T-cell (primary cell): ENCODE measurements at places on chromosomes 11 and 22.

- DNase-seq = no peak
Measured at GRCh38 chr11:75273411-75274391, 33.1 kb downstream of the TPBGL start.

DNA sequence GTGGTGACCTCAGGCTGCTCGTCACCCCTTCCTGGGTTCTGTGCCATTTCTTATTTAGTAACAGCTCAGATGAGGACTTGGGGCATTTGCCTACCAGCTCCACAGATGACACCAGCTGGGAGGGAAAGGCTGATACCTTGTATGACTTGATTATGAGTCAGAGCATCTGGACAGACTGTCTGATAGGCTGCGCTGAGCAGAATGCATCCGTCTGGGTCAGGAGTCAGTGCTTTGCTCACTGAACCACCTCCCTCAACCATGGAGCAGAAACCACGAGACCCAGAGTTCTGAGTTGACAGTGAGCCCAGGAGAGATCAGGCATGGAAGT, 6.8 kb downstream of the ST14 start:
- no peak for DNase-seq

DNA sequence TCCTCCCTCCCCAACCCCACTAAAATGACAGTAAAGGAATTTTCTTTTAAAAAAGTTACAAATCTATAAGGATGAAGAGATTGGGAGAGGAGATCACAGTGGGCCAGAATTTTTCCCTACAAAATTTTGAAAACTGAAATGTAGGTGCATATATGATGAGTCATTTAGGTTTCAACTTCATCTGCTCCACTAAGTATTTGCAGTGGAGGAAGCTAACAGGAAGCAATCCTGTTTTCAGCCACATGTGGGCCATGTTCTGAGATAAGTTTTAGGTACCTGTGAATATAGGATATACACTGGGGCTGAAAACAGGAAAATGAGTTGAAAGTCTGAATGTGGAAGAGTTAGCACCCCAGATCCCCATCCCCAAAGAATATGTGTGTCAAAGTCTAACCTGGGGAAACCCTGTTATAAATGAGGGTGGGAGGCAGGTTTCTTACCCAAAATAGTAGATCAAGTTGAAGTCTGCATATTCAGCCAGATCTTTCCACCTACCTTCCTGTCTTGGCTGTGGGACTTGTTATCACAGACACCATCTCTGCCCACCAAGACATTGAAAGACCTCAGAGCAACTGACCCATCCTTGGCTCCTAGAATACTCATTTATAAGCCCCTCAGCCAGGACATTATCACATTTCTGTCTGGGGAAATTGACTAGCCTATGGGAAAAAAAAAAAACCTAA, 87.3 kb downstream of the PACS1 start:
- DNase-seq = no peak

DNA sequence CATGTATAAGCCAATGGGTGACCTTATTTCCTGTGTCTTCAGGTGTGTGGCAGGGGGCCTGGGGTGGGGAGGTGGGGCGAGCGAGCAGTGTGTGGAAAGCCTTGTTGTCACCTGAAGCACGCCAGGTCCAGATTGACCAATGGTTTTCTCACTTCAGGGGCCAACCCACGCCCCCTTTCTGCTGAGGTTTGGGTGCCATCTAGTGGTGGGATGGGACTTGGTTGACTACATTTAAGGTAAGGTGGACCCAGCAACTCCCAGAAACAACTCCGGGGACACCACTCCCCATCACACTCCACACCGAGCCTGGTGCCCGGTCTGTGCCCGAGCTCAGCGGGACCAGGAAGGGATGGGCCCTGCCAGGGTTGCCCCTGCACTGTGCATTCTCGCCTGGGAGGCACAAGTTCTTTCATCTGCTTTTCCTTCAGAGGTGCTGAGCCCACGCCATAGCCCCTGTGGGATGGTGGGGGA, 40.0 kb downstream of the TPCN2 start:
- DNase-seq = peak; percentile 44

DNA sequence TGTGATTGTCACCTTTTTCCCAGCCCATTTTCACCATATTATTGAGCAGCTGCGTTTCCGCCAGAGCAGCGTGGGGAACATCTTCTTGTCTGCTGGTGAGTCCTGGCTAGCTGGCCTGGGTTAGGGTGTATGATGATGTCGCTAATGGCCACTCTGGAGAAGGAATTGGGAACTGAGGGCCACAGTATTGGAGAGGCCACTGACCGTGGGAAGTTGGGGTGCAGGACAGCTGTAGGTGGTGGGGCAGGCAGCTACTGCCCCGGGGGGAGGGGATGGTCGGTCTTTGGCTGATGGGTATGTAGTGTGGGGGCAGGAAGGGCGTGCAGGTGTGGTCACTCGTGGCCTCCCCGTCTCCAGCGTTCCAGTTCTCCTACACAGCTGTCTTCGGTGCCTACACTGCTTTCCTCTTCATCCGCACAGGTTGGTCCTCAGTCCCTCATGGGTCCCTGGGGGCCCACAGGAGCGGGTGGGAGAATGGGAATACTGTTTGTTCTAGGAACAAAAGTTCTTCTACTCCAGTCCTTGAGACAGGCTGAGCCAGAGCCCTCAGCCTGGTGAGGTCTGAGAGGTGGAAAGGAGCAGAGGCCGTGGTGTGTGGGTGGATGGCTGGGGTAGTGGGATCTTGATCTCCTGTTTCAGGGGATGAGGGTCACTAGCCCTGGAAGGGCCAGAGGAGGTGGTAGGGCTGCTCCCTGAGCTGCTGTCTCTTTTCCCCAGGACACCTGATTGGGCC, 2.1 kb downstream of the RCE1 start:
- no peak for DNase-seq

DNA sequence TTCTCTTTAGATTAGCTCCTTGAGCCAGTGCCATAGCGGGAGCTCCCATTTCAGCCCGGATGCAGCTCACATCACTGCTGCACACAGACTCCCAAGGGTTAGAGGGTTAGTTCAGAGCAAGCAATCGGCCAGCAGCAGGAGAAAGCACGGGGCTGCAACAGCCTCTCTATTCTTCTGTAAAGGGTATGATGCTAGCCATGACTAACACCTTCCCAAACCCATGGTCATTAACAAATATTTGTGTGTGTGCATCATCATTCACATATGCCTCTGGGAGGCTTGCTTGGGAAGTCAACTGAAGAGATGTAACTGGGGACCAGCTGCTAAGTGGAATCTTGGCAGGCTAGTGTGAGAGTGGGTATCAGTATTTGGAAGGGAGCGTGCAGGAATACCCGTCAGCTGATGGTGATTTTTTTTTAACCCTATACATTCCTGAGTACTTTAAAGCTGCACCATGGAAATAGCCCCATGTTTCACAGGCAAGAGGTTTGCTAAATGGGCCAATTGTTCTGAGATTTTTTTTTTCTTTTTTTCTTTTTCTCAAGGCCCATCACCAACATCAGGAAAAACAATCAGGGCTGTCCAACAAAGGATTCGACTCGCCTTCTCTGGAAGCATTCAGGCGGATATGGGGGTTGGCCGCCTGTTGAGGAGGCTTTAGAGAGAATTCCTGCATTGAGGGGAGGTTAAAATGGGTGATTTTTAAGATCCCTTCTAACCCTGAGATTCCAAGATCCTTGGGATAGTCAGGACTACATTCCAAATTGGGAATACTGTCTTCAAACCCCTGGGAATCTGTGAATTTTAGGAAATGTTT, 33.2 kb upstream of the CCDC89 start:
- DNase-seq = no peak

- DNase-seq = peak; percentile 30
Measured at GRCh38 chr11:123069908-123070821, 8.2 kb upstream of the HSPA8 start.

DNA sequence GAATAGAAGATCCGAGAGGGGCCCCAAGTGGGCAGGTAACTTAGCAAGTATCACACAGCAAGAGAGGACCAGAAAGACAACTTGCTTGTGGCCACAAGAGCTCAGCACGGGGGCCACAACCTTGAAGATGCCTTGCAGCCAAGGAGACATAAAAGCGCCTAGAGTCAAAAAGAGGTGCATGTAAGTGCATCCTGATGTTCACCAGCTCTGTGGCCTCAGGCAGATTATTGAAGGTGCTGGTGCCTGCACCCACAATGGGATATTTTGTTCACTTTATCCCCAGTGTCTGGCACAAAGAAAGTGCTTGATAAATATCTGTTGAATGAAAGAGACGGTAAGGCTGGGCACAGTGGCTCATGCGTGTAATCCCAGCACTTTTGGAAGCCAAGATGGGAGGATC, 106.0 kb upstream of the ASPHD2 start:
- DNase-seq = no peak

DNA sequence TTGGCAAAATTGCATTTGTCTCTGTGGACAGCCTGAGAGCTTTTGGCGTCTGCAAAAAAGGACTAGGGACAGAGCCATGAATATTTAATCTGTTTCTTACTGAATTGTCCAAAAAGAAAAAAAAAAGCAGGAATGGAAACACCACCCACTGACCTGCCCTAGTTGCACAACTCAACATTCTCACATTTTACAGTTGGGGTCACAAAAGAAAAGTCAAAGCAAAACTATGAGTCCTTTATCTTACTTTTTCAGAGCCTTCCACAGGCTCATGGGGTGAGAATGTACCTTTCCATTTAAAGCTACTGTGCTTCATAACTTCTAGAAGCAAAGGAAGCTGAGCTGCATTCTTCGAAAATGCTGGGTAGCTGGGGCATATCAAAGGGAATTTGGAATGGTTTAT, 225.7 kb downstream of the FAM76B start:
- DNase-seq = no peak

- no peak for DNase-seq
Measured at GRCh38 chr11:5486421-5486820, 2.1 kb upstream of the OR52D1 start.

DNA sequence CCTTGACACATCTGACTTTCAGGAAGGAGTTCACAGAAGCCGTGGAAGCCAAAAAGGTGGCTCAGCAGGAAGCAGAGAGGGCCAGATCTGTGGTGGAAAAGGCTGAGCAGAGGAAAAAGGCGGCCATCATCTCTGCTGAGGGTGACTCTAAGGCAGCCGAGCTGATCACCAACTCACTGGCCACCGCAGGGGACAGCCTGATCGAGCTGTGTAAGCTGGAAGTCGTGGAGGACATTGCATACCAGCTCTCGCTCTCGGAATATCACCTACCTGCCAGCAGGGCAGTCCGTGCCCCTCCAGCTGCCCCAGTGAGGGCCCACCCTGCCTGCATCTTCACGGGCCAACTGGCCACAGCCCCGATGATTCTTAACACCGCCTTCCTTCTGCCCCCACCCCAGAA, 53.7 kb downstream of the HSD17B12 start:
- no peak for DNase-seq
